Hematopoietic multipotent progenitor cell treated with erythropoietin and hydrocortisone succinate and interleukin-3 and kit ligand, for 4 days (in vitro differentiated cells): ENCODE measurements at places on chromosomes 7 and 10.

- no peak for DNase-seq
These were observed 59.9 kb downstream of the CH25H start for GRCh38 chr10:89147256-89147655.

GRCh38 chr7:52500841-52501240 is 534.6 kb upstream of the POM121L12 start:
- DNase-seq: peak; percentile 26

GRCh38 chr7:157727964-157728615 is 391.3 kb downstream of the DNAJB6 start:
- DNase-seq: no peak

GRCh38 chr10:44965104-44965503 is 5.5 kb downstream of the RASSF4 start:
- DNase-seq: no peak
